ENCODE measurements at places on chromosomes 11 and 22.

DNA sequence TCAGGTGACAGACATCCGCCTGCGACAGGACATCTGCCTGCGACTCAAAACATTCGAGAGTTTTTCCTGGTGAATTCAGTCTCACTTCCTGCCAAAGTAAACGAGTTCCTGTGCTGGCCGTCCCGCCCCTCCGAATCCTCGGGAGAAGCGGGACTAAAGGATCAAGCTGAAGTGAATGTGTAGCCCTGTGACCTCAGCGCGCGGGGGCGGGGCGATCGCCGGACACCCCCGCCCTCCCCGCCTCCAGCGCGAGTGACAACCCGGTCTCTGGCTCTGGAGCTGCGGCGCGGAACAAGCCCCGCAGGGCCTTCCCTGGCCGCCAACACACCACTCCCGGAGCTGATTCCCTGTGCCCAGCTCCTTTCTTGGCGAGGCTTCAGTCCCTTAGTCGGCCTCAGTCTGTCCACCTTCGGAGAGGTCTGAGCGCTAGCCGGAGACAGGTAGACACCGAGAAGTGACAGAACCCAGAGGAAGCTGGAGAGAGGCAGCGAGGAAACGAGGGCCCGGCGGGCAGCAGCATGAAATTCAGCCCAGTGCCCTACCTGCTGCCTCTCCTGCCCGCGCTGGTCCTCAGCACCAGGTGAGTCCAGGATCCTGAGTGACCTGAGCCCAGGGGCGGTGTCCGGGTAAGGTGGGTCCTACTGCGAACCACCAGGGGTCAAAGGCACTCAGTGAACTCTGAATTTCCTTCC, 766.4 kb upstream of the LUZP2 start:
- DNase-seq: no peak

DNA sequence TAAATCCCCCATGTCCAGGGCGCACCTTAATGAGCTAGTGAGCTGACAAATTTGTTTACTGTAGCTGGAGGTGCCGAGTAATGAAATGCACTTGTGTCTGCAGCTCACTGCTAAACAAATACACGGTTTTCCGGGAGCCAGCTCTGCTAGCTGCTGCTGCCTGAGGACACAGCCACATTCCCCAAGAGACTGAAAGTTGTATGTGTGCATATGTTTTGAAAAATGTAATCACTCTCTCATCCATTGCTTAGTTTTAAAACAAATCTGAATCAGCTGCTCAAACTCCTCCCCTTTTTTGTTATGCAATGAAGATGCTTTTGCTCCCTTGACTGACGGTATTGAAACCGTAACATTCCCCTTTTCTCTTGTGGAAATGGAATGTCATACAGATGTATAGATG, 62.4 kb upstream of the NNMT start:
- no peak for DNase-seq

- no peak for DNase-seq
Measured at GRCh38 chr11:44792171-44792570, 65.4 kb downstream of the TSPAN18 start.

DNA sequence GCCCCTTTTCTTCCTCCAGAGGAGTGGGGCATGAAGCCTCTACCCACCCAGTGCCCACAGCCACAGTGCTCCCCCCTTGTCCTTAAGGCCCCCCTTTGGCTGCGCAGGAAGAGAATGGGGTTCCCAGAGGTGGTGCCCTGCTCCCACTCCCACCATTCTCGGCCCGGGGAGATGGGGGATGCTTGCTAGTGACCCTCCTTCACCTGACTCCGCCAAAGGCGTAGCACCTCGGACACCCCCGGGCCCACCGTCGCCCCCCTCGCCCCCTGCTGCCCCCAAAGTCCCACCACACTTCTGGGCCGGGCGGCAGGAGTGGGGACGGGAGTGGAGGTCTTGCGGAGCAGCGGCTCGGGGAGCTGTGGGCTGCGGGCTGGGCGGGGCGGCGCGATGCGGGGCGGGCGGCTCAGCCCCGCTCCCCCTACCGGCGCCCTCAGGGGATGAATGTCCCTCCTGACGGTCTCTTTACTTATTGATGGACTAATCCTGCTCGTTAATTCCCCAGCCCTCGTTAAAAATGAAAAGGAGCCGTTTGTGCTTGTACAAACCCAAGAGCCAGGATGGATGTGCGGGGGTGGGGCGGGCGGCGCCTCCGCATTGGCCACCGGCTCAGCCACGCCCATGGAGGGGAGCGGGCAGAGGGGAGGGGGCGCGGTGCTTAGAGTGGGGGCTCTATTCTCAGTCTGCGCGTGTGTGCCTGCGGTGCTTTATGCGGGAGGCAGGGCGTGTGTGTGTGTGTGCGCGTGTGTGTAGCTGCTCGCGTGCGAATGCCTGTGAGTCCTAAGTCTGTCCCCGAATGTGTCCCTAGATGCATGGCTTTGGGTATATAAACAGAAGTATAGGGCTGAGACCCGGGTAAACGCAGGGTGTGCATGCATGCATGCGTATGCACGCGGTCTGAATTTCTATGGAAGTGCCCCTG, 25.6 kb downstream of the SYT7 start:
- DNase-seq: no peak

DNA sequence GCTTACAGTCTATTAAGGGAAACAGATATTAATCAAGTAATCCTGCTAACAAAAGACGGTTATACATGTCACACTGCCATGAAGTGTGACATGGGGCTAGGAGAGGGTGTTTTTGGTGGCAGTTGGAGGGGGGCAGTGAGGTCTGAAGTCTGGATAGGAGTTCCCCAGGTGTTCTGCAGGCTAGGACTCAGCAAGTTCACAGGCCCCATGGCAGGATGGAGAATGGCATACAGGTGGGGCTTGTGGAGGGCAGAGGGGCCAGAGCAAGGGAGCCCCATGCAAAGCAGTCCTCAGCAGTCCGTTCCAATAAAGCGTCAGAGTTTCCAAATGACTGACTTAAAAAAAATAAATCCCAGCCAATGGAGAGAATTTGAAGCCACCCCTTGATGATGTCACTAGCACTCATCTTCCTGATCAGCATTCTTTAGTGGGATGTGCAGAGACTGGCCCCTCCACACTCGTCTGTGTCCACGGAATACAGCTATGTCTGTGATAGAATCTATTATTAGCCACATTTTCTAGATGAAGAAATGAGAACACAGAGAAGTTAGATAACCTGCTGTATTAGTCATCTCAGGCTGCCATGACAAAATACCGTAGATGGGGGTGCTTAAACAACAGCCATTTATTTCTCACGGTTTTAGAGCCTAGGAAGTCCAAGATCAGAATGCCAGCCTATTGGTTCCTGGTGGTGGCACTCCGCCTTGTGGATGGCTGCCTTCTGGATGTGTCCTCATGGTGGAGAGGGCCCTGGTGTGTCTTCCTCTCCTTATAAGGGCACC, 32.6 kb downstream of the PRDM11 start:
- no peak for DNase-seq

All from GM19239 (cell line).